ENCODE measurements at places on chromosomes 3 and 15.

DNA sequence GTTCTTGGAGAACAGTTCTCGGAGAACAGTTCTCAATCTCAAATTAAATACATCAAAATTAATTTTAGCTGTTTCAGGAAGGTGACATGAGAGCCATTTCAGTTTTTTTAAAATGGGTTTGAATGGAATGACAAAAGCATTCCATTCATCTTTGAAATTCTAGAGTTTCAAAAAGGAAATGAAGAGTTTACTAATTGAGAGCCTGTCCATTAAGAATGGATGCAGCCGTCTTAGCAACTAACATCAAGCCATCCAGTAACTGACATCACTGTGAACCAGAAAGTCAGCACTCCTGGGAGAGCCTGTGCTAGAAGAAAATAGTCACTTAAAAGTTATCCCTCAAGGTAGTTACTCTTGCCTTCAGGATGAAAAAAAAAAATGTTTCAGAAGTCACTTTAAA is 47.0 kb upstream of the FSTL1 start:
- DNase-seq, result no peak

DNA sequence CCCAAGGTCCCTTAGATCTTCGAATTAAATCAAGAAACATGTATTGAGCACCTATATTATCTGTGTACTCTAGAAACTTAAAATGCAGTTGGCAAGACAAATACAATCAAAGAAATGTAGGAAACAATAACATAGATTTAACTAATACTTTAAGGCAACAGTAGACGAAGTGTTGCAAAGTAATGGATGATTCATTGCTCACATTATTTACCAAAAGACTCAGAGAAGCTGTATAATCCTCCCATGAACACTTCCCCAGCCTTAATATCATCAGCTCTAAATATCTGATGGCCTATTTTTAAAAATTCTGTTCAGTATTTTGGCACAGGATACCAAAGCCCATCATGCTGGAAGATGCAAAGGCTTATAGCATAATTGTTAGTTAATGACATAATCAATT is 272.1 kb upstream of the TTC14 start:
- no peak for DNase-seq

DNA sequence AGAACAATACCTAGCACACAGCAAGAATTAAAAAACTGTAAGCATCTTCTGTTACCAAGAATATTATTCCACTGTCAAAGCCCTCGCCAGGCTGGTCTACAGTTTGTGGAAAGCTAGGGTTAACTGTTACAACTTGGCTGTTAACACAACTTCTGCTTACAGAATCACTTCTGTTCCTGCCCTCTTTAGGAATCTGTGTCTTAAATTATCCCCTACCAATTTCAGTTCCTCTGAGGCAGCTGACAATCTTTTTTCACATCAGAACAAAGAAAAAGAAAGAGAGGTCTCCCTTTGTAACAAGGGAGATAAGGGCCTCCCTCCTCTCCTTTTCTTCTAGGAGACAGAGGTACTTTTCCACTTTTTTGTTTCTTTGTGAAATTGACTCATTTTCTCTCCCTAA is 188.9 kb downstream of the FMN1 start:
- DNase-seq, result no peak

GRCh38 chr3:114331710-114332109 is 37.9 kb downstream of the TIGIT start:
- DNase-seq, result no peak

DNA sequence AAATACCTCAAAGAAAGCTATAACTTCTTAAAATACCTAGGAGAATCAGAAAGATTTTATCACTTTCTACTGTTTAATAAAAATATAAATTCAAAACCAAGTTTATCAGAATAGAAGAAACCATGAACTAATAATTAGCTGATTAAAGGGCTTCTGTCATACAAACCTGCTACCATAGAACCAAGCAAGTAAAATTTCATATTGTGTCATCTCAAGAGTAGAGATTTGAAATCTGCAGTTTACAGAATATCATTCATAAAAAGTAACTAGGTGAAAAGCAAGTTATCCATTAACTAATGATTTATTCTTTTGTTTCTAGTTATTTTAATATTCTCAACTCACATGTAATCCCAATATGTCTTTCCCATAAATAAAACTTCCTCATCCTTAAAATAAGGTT is 36.8 kb upstream of the XXYLT1 start:
- no peak for DNase-seq

GRCh38 chr3:87461443-87461842 is 185.1 kb upstream of the POU1F1 start:
- no peak for DNase-seq

DNA sequence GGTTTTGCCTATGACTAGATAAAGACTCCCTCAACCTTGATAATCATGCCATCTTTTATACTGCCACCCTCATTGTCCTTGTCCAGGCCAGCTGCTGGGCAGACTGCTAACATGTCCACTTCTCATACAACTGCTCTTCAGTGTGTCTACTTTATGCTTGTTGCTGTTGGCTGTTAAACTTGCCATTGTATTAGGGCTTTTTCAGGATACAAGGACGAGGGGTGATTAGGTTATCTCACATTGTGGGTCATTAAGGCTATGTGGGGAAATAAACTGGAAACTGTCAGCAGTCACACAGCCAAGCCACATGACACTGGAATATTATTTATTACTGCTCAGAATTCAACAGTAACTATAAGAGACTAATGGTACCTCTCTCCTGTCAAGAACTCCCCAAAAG is 36.1 kb downstream of the STARD9 start:
- DNase-seq, result no peak

- no peak for DNase-seq
These were observed 34.0 kb upstream of the CCK start for GRCh38 chr3:42300013-42300412.

Data from NCI-H187 (cell line).